Vagina (tissue), 2 donors: ENCODE measurements at places on chromosomes 4 and X.

- DNase-seq, result no peak
Measured at GRCh38 chrX:150704030-150704613, 10.9 kb downstream of the MTMR1 start.

DNA sequence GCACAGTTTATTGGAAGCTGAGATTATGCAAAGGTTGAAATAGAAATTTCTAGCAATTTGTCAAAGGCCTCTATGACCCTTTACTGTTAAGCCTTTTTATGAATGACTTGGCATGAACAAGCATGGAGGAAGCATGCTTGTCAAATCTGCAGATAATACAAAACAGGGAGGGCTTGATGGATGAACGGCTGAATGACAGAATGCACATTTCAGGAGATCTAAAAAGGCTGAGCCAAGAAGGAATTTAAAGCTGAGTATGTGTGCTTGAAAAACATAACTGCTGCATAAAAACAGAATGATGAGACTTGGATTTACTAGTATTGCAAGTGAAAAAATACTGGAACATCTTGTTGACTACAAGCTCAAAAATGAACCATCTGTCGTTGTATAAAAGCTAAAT is 29.0 kb upstream of the UBE2K start:
- DNase-seq, result no peak

- no peak for DNase-seq
Measured at GRCh38 chrX:9160698-9161329, 126.9 kb upstream of the FAM9B start.

GRCh38 chrX:119990556-119991004 is 47.0 kb upstream of the NKAP start:
- no peak for DNase-seq

- no peak for DNase-seq
Measured at GRCh38 chr4:145179281-145179860, 1.0 kb downstream of the OTUD4 start.

GRCh38 chr4:22030307-22030706 is 81.7 kb upstream of the KCNIP4 start:
- no peak for DNase-seq

DNA sequence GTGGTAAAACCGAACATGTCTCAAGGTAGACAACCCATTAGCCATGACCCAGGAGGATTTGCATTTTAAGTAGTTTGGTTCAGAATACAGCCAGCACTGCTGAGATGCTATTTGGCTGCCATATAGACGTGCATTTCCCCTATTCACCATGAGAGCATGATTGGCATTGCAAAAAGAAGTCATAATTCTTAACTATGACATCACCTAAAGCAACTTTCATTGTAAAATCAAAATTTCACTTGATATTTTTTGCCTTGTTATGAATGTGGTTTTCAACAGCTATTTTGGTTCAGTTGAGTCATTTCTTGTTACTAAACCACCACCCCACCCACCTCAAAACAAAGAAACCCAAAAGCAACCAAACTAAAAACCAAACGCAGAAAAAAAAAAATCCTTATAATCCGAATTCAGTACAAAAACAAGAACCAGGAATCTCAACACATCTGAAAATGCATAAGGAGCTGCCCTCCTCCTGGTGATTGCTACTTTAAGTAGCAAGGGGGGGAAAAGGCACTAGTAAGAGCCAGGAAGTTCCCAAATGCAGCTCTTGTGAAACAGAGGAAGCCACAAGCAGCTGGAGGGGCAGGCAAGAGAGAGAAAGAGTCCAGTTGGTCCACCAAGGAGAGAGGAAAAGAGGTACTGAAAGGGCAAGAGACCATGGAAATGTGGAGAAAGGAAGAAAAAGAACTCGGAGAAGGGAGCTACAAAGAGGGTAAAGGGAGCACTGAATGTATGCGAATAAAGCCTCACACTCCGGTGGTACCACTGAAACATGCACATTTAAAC is 3.1 kb downstream of the SLITRK4 start:
- no peak for DNase-seq

- no peak for DNase-seq
Measured at GRCh38 chr4:65344278-65344825, 325.9 kb downstream of the EPHA5 start.

- no peak for DNase-seq
Measured at GRCh38 chr4:106587558-106587957, 219.0 kb upstream of the GIMD1 start.

GRCh38 chr4:158824425-158825274 is 55.8 kb downstream of the FNIP2 start:
- DNase-seq, result no peak

- DNase-seq, result no peak
Measured at GRCh38 chr4:39330353-39330752, 35.8 kb downstream of the RFC1 start.

GRCh38 chrX:12949927-12950656 is 24.8 kb upstream of the TMSB4X start:
- no peak for DNase-seq

GRCh38 chrX:118536687-118537461 is 41.3 kb downstream of the DOCK11 start:
- DNase-seq, result no peak

DNA sequence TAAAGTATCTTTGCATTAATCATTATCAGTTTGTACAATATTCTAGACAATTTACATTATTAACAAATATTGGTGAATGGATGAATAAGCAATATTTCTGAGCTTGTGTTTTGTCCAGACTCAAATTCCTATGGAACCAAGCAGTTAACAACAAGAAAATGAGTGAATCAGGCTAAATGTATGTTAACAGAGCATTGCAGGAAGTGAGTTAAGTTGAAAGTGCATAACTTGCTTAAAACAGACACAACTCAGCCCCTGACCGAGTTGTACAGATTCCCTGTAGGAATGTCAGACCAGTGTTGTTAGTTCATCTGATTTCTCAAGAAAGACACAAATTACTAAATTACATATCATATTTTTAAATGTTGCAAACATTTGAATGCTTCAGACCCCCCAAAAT is 23.7 kb upstream of the CSN1S1 start:
- DNase-seq, result no peak

GRCh38 chrX:475926-476723 is 89.4 kb upstream of the PPP2R3B start:
- no peak for DNase-seq

GRCh38 chr4:19300213-19300612 is 951.5 kb upstream of the SLIT2 start:
- DNase-seq, result no peak

GRCh38 chr4:35461931-35462659 is 782.2 kb downstream of the ARAP2 start:
- DNase-seq, result no peak

DNA sequence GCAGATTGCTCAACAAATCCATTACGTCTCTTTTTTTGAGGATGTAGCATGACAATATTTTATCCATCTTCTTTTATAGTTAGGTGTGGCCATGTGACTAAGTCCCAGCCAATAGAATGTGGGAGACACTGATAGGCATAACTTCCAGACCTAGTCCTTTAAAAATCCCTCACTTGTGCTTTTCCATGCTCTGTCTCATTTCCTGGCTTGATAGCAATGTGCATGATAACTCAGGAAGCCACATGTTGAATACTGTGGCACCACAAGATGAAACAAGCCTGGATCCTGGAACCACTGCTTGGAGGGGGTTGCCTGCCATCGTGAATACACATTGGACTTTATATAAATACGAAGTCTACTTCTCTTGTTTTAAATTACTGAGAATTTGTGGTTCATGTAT is 184.0 kb upstream of the NEIL3 start:
- DNase-seq, result no peak

GRCh38 chr4:20615486-20616260 is 84.6 kb upstream of the PACRGL start:
- no peak for DNase-seq

DNA sequence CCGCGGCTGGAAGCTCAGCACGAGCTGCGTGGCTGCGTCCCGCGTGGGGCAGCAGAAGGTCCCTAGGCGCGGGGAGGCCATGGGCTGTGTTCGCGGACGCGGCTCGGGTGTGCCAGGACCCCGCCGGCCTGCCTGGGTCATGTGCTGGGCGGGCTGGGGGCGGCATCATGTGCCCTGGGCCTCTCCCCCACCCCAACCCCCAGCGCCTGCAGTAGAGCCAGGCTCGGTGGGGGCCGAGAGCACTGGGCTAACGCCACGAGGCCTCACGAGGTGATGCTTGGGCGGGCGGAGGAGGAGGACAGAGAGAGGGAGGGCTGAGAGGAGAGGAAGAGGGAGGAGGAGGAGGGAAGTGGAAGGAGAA is at the start of gene GPR143:
Gene GPR143, minus strand, starts transcription at position 111 of the 361 bp plus-strand sequence. Its CDS starts 30 bp downstream, at position 81.
- no peak for DNase-seq

GRCh38 chrX:151476604-151477303 is 79.7 kb downstream of the VMA21 start:
- no peak for DNase-seq
